Fibroblast of skin of left quadriceps (primary cell): ENCODE measurements at places on chromosomes 16 and 17.

DNA sequence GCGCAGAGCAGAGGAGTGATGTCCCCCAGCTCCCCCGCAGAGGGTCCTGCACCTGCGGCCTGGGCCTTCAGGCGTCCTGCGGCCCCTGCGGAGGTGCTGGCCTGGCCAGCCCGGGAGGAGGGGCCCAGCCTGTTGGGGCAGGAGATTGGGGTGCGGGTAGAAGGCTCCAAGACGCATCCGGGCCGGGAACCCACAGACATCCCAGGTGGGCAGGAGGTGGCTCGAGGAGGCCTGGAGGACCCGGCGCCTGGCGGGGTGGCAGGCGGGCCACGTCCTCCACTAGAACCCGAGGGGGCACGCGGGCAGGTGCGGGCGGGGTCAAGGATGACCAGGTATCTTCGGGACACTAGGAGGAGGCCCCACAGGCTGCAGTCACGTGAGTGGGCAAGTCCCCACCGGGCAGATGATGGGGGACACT, 647 bp upstream of the SECTM1 start:
- DNase-seq: no peak

DNA sequence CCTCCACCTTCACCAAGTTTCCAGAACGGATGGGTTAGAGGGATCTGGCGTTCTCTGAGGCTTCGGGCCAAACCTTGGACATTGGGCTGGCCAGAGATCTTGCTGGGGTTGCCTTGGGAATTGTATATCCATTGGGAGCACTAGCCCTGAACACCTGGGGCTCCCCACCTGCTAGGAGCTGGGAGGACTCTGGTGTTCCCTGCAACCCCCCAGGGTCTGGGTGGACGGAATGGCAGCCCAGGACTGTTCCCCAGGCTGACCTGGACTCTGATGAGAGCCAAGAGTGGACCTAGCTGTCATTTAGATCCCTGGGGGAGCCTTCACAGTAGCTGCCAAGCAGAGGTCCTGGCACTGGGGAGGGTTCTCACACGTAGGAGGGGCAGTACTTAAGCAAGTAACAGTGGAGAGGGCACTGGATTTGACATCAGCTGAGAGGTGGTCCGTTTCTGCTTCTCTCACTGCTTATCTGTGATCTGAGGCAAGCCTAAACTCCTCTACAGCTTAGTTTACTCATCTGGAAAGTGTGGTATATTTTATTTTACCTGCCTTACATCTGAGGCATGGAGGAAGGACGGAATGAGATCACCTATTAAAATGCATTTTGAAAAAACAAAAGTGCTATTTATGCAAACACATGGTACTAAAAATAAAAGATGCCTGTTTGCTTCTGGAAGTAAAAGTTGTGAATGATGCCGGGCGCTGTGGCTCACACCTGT, 11.7 kb downstream of the SOCS3 start:
- no peak for DNase-seq

DNA sequence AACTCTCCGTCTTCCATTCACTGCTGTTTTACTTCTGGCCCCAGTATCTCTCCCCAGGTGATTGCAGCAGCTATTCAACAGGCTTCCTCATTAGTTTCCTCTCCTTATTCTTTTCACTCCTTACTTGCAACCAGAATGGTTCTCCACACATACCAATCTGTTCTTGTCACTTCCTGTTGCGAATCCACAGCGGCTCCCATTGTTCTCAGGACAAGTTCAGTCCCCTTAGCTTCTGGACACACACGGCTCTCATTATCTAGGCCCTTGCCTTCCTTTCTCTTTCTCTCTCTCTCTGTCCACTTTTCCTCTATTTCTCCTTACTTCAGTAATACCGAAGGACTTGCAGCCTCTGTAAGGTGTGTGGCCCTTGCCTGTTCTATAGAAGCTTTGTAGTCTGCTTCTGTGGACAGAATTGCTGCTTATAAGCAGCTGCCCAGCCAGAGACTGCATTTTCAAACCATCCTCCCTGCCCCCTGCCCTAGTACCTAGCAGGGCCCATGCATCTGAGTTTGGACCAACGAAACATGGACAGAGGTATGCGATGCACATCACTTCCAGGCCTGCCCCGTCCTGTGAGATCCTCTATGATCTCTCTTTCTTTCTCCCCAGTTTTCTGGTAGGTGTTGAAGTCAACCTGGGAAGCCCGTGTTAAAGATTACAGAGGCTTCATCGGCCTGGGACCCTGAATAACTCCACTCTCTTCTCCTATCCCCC, 45.7 kb downstream of the VAT1L start:
- DNase-seq: peak; percentile 72

DNA sequence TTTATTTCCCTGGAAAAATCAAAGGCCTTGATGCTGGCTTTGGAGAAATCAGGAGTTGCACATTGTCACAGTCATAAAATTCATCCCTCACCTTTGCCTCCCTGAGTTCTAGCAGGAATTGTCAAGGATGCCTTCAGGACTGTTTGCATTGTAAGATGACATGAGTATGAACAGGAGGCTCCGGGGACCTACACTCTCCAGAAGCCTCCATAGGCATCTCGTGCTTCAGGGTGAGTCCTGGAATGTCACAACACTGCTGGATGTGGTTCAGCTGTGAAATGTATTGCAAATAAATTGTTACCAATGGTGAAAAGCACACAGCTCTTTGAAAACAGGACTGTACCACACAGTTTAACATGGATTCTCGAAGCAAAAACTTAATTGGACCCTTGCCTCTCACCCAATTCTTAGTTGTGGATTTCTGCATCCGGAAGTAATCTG, 535.4 kb upstream of the C16orf82 start:
- no peak for DNase-seq

GRCh38 chr17:80146121-80147034, 550 bp downstream of the EIF4A3 start:
- DNase-seq: no peak

DNA sequence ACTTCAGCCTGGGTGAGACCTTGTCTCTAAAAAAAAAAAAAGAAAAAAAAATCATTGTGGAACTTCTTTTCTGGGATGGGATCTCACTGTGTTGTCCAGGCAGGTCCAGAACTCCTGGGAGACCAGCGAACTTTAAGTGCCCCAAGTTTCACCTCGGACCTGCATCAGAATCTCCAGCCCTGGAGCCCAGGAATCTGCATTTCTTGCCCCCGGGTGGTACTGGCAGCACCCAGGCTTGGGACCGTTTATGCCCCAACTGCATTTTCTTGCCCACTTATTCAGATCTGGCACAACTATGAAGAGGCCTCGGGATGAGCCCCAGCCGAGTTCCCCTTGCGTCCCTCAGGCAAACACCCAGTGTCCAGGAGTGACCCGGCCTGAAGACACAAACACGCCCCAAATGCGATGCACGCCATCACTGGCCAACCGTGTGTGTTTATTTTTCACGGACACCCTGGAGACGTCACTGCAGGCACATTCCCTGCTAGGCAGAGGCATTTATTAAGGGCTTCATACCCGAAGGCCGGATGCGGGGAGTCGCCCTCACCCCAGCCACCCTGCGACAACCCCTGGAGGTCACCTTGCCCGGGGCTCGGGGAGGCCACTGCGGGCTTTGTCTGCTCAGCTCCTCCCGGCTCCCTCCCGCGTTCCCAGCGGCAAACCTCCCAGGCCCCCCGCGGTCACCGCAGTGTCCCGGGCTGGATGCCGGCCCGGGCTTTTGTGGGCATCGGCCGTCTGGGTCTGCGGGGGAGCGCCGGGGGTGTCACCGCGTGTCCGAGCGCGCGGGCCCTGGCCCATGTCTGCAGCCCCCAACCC, 684 bp upstream of the SPIRE2 start:
- no peak for DNase-seq

DNA sequence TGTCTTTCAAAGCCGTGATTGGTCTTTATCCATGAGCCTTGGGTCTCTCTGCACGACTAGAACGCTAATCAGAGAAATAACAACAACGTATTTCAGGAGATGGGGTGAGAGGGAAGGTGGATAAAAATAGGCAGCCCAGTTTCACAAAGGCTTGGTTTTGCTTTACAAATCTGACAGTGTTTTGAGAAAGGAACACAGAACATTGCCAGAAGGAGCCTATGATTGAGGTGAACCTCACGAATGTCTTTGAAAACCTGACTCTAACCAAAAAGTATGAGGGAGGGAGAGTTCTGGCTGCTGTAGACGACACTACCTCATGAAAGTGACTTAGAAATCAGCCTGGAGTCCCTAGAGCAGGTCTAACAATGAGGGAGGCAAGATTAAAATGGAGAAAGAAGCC, 38.0 kb upstream of the NOL11 start:
- DNase-seq: no peak

DNA sequence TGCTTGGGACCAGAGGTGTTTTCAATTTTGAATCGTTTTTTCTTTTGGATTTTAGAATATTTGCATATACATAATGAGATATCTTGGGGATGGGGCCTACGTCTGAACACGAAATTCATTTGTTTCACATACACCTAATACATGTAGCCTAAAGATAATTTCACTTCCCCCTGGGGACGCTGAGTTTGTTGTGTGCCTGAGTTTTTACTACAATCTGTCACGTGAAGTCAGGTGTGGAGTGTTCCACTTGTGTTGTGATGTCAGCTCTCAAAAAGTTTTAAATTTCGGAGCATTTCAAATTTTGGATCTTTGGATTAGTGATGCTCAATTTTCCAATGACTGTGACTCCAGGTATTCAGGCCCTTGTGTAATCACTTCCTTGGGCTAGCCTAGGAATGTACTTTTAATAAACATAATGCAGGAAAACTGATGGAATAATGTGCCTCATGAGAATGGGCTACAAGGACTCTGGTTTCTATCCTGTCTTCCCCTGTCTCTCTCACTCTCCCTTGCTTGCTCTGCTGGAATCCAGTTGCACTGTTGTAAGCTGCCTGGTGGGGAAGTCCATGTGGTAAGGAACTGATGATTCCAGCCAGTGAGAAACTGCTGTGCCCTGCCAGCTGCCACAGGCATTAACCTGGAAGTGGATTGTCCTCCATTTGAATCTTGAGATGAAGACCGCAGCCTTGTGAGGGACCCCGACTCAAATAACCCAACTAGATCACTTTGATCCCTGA, 403.8 kb downstream of the SHISA9 start:
- peak; percentile 16 for DNase-seq

- no peak for DNase-seq
These were observed 44.1 kb downstream of the LMF1 start for GRCh38 chr16:926715-927114.

DNA sequence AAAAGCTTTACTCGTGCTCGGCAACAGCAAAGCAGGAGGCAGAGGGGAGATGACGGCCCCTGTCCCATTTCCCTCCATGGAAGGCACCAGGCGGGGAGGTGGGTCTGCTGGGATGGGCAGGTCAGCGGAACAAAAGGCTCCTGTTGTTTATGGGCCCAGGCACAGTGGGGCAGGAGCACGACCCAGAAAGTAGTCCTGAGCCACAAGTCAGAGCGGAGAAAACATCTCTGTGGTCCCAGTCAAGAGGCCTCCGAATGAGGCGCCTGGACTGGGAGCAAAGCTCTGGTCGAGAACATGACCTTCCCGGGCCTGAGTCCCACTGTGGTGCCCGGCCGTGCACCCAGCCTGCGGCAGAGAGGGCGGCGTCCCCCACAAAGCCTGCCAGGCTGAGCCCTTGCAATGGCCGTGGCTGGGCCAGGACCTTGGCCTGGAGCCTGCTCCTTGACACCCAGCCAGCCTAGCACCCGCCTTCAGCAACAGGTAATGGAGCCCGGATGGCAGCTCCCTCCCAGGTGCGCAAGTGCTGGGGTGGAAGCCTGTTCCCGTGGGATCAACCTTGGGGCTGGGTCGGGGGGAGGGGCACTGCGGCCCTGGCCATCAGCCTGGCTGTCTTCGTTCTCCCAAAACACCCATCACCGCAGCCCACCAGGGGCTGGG, 3.6 kb downstream of the RFNG start:
- no peak for DNase-seq

DNA sequence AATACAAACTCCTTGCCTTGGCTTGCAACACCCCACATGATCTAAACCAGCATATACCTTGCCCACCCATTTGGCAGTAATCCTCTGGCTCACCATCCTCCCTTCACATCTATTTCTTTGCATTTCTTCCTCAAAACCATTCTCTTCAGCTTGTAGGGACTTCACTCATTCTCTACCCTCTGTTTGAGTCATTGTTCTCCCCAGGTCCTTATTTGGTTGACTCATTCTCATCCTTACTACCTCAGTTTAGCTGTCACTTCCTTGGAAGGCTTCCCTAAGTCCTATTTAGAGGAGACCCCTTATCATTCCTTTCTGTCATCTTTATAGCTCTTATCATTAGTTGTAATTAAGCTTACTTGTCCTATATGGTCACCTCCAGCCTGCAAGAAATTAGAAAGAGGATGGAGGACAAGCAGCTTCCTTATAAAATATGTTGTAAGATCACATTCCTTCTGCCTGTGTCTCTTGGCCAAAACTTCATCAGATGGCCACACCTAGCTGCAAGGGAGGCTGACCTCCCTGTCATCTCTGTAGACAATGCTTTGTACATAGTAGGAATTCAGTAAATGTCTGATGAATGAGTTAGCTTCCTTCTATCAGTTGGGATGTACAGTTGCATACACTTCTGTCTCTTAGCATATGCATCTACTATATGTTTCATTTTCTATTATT, 1.7 kb downstream of the TTC19 start:
- no peak for DNase-seq

- DNase-seq: no peak
These were observed 52.1 kb downstream of the KLHDC4 start for GRCh38 chr16:87713451-87714229.

- DNase-seq: peak; percentile 88
These were observed 12.1 kb downstream of the CYB561 start for GRCh38 chr17:63433746-63434591.

DNA sequence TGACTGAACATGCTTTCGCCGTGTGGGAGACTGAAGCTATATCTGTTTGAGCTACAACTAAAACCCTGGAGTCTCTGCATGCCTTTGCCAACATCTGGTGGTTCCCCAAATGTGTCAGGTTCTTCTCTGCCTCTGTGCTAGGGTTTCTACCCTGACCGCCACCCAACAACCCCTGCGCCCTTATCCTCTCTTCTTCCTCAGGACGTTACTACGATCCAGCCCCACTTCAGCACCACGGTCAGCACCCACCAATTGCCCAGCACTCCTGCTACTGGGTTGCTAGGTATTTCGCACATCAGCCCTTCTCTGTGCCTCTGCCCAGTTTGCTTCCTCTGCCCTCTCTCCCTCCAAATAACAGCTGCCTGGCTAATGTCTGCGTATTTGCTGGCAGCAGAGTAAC, 106.3 kb upstream of the HSBP1 start:
- no peak for DNase-seq

DNA sequence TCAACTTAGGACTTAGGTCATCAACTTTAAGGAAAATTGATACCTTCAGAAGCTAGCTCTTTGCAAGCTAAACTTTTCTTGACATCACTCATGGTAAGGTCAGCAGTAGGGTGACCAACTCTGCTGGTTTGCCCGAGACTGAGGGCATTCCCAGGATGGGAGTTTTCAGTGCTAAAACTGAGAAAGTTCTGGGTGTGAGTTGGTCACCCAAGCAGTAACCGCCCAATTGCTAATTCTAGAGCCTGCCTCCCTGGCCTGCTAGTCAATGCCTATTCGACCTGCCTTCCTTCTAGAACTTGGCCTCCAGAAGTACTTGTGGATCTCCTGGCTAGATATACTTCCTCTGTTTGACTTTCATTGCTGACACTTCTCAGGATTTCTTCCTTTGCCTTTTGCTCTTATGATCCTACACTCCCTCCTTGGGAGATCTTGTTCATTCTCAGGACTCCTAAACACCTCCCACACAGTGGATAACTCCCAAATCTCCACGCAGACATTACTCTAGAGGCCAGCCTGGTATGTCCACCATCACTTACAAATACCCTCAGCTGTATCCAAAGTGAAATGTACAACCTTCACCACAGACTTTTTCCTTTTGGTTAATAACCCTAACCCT, 10.5 kb upstream of the MYO18A start:
- no peak for DNase-seq
